ENCODE measurements at places on chromosomes 7 and 10.
A peak's percentile ranks its signal among the peaks of the same experiment; 100 is the strongest.

DNA sequence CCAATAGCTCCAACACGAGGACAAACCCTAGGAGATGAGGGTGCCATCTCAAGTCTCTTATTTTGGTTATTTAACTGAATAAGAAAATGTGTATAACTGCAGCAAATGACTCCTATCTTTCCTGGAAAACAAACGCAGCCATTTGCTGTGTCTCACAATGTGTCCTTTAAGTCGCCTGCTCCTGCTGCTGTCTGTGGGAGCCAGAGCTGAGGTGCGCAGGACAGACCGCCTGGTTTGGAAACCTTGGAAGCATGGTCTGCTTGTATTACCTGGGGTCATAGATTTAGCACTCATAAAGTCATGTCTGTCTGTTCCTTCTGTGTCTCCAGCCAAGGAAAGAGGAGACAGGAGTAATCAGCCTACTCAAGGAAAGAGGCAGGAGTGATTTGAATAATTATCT, 760.2 kb downstream of the GRID1 start:
- H3K27ac ChIP-seq = no peak overlapping the region
- no peak for DNase-seq
- H3K4me3 ChIP-seq = no peak overlapping the region

- H3K36me3 ChIP-seq = no peaks in the 10 kb centered on the region
- H3K4me1 ChIP-seq = no peaks in the 10 kb centered on the region
- no peak overlapping the region for H3K27ac ChIP-seq
- no peak overlapping the region for H3K4me3 ChIP-seq
- no peak for DNase-seq
Measured at GRCh38 chr10:5014936-5015335, 11.3 kb upstream of the AKR1C2 start.

DNA sequence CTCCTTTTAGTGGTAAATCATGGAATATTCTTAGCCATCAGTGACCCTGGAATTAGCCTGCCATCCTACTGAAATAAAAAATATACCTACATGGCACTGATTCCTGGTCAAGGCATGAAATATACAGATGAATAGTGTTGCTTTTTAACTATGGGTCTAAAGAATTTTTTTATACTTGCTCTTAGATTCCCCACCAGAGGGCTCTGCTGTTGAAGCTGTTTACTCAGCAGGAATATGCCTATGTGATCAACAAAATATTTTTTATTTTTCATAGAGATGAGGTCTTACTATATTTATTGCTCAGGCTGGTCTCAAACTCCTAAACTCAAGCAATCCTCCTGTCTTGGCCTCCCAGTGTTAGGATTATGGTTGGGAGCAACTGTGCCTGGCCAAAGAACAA, 13.5 kb downstream of the ZC3HC1 start:
- no peak overlapping the region for H3K4me3 ChIP-seq
- no peak overlapping the region for H3K27ac ChIP-seq
- H3K27me3 ChIP-seq = no peaks in the 10 kb centered on the region

- no peaks in the 10 kb centered on the region for H3K36me3 ChIP-seq
- no peak overlapping the region for H3K27ac ChIP-seq
- H3K27me3 ChIP-seq = peaks cover 1% of the 10 kb centered on the region
- H3K4me1 ChIP-seq = no peaks in the 10 kb centered on the region
- H3K4me3 ChIP-seq = no peak overlapping the region
Measured at GRCh38 chr10:77296534-77297392, 340.8 kb downstream of the KCNMA1 start.

DNA sequence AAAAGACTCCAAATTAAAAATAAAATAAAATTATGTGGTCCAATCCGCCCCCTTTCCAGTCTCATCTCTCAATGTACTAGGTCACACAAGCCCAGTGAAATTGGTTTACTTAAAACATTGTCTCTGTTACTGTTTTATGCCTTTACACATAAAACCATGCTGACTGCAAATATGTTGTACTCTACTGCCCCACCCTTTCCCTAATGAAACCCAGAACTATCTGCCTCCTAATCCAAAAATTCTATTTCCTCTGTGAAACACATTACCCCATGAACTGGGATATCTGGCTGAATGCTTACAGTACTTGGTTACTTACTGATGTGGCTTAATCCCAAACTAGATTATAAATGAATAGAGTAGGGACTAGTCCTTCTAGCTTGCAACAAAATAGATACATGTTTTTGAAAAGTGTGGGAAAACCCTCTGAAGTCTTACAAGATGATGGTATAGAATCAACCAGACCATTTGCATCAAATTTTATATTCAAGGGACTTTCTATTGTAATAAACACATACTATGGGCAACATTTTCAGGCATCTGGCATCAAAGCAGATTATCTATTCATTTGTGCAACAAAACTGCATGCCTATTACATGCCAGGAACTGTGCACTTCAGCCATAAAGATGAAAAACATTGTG, 10.0 kb upstream of the KMT2E start:
- H3K27me3 ChIP-seq = no peaks in the 10 kb centered on the region
- H3K4me1 ChIP-seq = peaks cover 90% of the 10 kb centered on the region
- H3K4me3 ChIP-seq = no peak overlapping the region
- H3K27ac ChIP-seq = peak overlapping the region; percentile 48

GRCh38 chr10:30782157-30782536, 152.6 kb upstream of the LYZL2 start:
- H3K4me1 ChIP-seq = peaks cover 14% of the 10 kb centered on the region
- no peaks in the 10 kb centered on the region for H3K27me3 ChIP-seq
- no peak for DNase-seq

GRCh38 chr10:119713744-119714483, 11.9 kb upstream of the INPP5F start:
- no peak for DNase-seq
- no peaks in the 10 kb centered on the region for H3K27me3 ChIP-seq
- no peaks in the 10 kb centered on the region for H3K36me3 ChIP-seq
- H3K27ac ChIP-seq = no peak overlapping the region

GRCh38 chr7:77282897-77283296, 83.3 kb upstream of the FGL2 start:
- no peak overlapping the region for H3K27ac ChIP-seq
- H3K4me3 ChIP-seq = no peak overlapping the region
- no peaks in the 10 kb centered on the region for H3K27me3 ChIP-seq

- H3K4me3 ChIP-seq = no peak overlapping the region
- H3K36me3 ChIP-seq = peaks cover 2% of the 10 kb centered on the region
- no peak overlapping the region for H3K27ac ChIP-seq
- H3K27me3 ChIP-seq = peaks cover 12% of the 10 kb centered on the region
- no peak for DNase-seq
Measured at GRCh38 chr10:42924484-42924883, 141.9 kb downstream of the BMS1 start.

DNA sequence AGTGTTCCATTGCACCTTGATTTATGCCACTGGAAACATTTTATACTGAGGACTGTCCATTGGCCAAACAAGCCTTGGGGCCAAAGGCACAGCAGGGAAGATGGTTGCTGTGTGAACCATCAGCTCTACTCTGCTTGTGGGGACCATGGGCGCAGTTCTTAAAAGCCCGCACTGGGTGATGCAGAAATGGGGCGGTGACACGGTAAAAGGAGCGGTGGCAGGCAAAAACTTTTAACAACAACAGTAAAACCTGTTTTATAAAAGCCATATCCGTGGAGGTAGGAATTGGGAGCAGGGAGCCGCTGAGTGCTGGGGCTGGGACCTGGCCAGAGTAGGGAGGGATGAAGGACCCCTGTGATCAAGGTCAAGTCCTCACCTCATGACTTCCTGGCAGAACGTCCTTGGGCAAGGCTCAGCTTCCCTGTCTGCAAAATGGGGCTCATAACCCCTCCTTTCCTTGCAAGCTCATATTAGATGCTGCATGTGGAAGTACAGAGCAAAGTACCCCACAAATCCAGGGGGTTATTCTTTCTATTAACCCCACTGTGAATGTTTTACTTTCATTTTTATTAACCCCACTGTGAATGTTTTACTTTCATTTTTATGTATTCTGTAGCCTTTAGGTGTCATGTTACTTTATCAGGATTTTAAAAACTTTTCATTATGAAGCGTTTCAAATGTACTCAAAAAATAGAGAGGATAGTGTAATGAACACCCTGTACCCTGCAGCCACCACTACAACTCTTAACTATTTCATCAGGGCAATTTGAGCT, 78.3 kb downstream of the GRK5 start:
- no peaks in the 10 kb centered on the region for H3K27me3 ChIP-seq
- DNase-seq = no peak
- H3K4me1 ChIP-seq = peaks cover 90% of the 10 kb centered on the region
- H3K4me3 ChIP-seq = peak overlapping the region; percentile 69

GRCh38 chr7:50667338-50667737, 102.1 kb upstream of the DDC start:
- no peak overlapping the region for H3K4me3 ChIP-seq
- no peaks in the 10 kb centered on the region for H3K36me3 ChIP-seq
- DNase-seq = no peak
- H3K27me3 ChIP-seq = no peaks in the 10 kb centered on the region
- peaks cover 15% of the 10 kb centered on the region for H3K4me1 ChIP-seq

DNA sequence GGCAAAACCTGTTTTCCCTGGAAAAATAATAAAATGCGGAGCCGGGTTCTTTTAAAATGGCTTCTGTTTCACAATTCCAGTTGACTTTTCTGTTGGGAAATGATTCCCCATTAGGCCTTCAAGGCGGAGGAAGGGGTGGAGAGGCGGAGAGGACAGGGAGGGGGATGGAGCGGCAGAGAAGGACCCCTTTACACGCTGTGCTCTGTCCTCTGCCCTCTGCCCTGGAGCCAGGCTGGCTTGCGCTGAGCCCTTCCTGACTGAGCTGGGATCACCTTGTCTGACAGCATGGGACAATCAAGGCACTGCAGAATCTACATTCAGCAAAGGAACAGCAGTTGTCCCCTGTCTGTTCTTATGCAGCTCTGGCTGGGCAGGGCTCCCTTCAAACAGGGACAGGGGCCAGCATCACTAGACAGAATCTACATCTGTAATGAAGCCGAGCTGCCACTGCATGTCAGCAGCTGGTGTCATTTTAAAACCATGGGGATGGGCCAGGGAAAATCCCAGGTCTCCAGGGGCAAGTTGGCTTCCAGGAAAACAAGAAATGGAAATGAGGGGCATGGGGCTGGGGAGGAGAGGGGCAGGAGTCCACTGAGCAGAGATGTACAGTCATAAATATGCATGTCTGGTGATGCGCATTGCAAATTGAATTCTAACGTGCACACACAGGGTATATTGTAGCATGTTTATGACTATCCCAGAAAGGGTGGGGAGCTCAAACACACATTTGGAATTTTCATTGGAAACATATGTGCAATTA, 120.0 kb downstream of the MKX start:
- no peak overlapping the region for H3K27ac ChIP-seq
- H3K4me1 ChIP-seq = no peaks in the 10 kb centered on the region
- peaks cover 6% of the 10 kb centered on the region for H3K27me3 ChIP-seq

DNA sequence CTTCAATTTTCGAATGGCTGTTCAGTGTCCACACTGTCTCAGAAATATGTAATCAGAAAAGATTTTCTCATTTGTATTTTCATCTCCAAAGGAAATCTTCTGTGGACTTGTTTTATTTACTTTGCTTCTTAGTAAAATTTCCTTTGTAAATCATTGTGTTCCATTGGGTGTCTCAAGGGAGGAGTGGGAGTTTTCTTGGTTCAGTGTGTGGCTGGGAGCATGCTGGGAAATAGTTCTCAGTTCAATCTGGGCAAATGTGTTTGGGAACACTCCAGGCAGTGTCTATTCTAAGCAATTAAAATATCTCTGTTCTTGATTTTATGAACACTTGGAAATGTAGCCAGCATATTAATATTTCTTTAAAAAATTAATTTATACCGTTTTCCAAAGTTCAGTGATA, 1019.8 kb downstream of the CNTNAP2 start:
- H3K36me3 ChIP-seq = no peaks in the 10 kb centered on the region
- no peaks in the 10 kb centered on the region for H3K4me1 ChIP-seq
- H3K27ac ChIP-seq = no peak overlapping the region
- H3K27me3 ChIP-seq = no peaks in the 10 kb centered on the region
- no peak overlapping the region for H3K4me3 ChIP-seq
- DNase-seq = no peak

DNA sequence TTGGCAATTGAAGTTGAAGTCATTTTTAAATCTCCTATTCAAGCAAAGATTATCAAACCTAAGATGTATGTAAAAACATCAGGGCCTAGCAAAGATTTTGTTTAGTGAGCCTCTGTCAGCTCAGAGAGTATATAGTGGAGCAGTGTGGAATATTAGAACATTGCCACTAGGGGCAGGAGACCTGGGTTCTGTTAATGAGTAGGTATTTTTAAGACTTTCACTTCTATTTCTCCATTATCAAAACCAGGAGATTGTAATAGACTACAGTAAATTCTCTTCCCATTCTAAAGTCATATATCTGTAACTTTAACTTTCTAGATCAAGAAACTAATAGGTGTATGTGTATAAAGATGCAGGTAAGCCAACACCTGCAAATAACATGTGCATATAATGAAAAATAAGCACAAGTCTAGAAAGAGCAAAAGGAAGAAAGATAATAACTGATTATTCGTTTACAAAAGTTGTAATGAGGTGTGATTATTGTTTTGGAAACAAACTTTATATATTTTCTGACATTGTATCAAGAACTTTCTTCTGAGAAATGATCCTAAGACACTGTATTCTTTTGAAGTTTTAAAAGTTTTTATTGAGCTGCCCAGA, 64.4 kb downstream of the KCND2 start:
- no peaks in the 10 kb centered on the region for H3K27me3 ChIP-seq
- no peak overlapping the region for H3K27ac ChIP-seq
- H3K4me1 ChIP-seq = no peaks in the 10 kb centered on the region
- DNase-seq = no peak
- no peaks in the 10 kb centered on the region for H3K36me3 ChIP-seq
- H3K4me3 ChIP-seq = no peak overlapping the region

DNA sequence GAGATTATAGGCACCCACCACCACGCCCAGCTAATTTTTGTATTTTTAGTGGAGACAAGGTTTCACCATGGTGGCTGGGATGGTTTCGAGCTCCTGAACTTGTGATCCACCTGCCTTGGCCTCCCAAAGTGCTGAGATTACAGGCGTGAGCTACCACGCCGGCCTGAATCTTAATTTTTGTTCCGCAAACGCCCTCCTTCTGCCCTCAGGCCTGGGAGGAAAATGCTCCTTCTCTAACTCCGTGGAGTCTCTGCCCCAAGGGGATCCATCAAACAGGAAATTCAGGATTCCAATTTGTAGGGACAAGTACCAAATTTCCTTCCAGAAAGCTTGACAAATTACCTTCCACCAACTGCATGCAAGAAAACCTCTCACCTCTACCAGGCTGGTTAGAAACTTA, 43.2 kb downstream of the RBAK start:
- DNase-seq = no peak
- H3K36me3 ChIP-seq = no peaks in the 10 kb centered on the region
- H3K27ac ChIP-seq = no peak overlapping the region
- H3K4me1 ChIP-seq = no peaks in the 10 kb centered on the region

- H3K27me3 ChIP-seq = peaks cover 2% of the 10 kb centered on the region
- DNase-seq = no peak
- H3K36me3 ChIP-seq = no peaks in the 10 kb centered on the region
- no peaks in the 10 kb centered on the region for H3K4me1 ChIP-seq
- H3K4me3 ChIP-seq = no peak overlapping the region
Measured at GRCh38 chr7:103951311-103951710, 38.1 kb downstream of the RELN start.

Measured in naive thymus-derived CD8-positive, alpha-beta T cell (primary cell).